Activated CD4-positive, alpha-beta T cell treated with anti-CD3 and anti-CD28 coated beads, Interleukin-2, amount 10 ng/mL, durations not matched to agents 7 days and 5 days (primary cell): ENCODE measurements at places on chromosomes 7 and 10. TPM values are rescaled to one million over a fixed set of nuclear protein-coding genes. Genes with fewer than 3 reads are reported as not detected.

DNA sequence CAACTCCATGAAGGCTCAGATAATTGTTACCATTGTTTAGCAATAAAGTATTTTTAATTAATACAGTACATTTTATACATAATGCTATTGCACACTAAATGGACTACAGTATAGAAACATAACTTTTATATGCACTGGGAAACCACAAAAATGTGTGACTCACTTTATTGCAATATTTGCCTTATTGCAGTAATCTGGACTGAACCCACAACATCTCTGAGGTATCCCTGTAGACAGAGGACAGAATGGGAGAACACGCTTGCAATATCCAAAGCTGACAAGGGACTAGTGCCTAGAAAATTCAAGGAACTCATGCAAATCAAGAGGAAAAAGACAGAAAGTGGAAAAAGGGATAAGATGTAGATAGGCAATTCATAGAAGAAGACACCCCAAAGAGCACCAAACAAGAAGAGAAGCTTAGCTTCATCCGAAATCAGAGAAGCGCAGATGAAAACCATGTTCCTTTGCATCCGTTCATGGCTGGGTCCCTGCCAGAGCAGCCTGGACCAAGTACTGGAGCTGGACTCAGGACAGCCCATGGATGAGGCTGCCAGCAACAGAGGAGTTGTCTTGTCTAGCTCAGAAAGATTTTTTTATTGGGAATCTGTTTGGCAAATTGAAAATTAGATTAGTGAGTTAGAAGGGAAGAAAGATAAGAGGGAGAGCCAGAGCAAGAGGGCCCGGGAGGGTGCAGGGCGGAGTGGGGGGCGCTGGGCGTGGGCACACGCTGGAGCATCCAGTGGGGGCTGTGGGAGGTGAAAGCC, 16.0 kb upstream of the GALNTL5 start:
- peaks cover 10% of the 10 kb centered on the region for H3K27me3 ChIP-seq
- H3K27ac ChIP-seq, result no peak overlapping the region
- peaks cover 1% of the 10 kb centered on the region for H3K36me3 ChIP-seq
- H3K4me1 ChIP-seq, result peaks cover 18% of the 10 kb centered on the region
- DNase-seq, result no peak

Gene FAM25G
- total RNA-seq, result not detected

Gene EMX2
- total RNA-seq, result not detected

Gene ELMO1
- 142 TPM for total RNA-seq
